Activated CD4-positive, alpha-beta T cell treated with anti-CD3 and anti-CD28 coated beads, Interleukin-2, amount 10 ng/mL, durations not matched to agents 24 days and 14 days (primary cell): ENCODE measurements at places on chromosomes 4 and X. TPM values are rescaled to one million over a fixed set of nuclear protein-coding genes. Genes with fewer than 3 reads are reported as not detected.

The XKRX gene
- total RNA-seq, result 0.12 and 0.23 TPM in 2 replicates

The DCAF12L2 gene
- not detected in 2 replicates for total RNA-seq

The CT55 gene
- not detected in 2 replicates for total RNA-seq

The CAPN6 gene
- not detected in 2 replicates for total RNA-seq

The PF4V1 gene
- not detected in 2 replicates for total RNA-seq

The PDGFC gene
- not detected in 2 replicates for total RNA-seq

The BMP3 gene
- total RNA-seq, result not detected in 2 replicates

The FOXR2 gene
- not detected in 2 replicates for total RNA-seq

The SLIT2 gene
- 0.07 TPM in 2 replicates for total RNA-seq

The HDAC8 gene
- total RNA-seq, result 29.2 and 29.9 TPM in 2 replicates

The SLC10A6 gene
- total RNA-seq, result not detected in 2 replicates

The FRMD7 gene
- not detected in 2 replicates for total RNA-seq

The MAGEA2 gene
- total RNA-seq, result not detected in 2 replicates

The MAGEC1 gene
- total RNA-seq, result not detected in 2 replicates

The SHOX gene
- total RNA-seq, result not detected in 2 replicates

The FMR1NB gene
- not detected in 2 replicates for total RNA-seq

The RBM47 gene
- total RNA-seq, result 10.7 and 13.0 TPM in 2 replicates

The MGST2 gene
- total RNA-seq, result 26.5 and 35.1 TPM in 2 replicates

The ALAS2 gene
- total RNA-seq, result not detected in 2 replicates

The FAM199X gene
- total RNA-seq, result 10.1 and 10.7 TPM in 2 replicates

The TMEM31 gene
- total RNA-seq, result not detected in 2 replicates

The FAM53A gene
- total RNA-seq, result 3.5 and 4.0 TPM in 2 replicates

The APBB2 gene
- 1.6 and 1.7 TPM in 2 replicates for total RNA-seq

The CLDN34 gene
- not detected in 2 replicates for total RNA-seq

The CC2D2A gene
- not detected in 2 replicates for total RNA-seq

The MAGEB1 gene
- not detected in 2 replicates for total RNA-seq

The NIPAL1 gene
- 3.6 and 3.8 TPM in 2 replicates for total RNA-seq

The ZAR1 gene
- not detected in 2 replicates for total RNA-seq

The SLC10A4 gene
- total RNA-seq, result not detected in 2 replicates

The SLC25A43 gene
- 10.6 and 10.7 TPM in 2 replicates for total RNA-seq

The RHOXF2 gene
- not detected in 2 replicates for total RNA-seq

The TEX13D gene
- total RNA-seq, result not detected in 2 replicates

The HPGDS gene
- total RNA-seq, result not detected in 2 replicates

The UGT2B15 gene
- total RNA-seq, result not detected in 2 replicates

The TCP11X2 gene
- total RNA-seq, result not detected in 2 replicates

The MAGEA2B gene
- total RNA-seq, result not detected in 2 replicates

The SLC9B1 gene
- 0.23 and 0.47 TPM in 2 replicates for total RNA-seq

The HPSE gene
- 17.7 and 19.8 TPM in 2 replicates for total RNA-seq

The RASL11B gene
- 2.0 and 2.2 TPM in 2 replicates for total RNA-seq

The MYOZ2 gene
- total RNA-seq, result not detected in 2 replicates

The PDCL2 gene
- not detected in 2 replicates for total RNA-seq

The ADH4 gene
- not detected in 2 replicates for total RNA-seq
